Activated naive CD4-positive, alpha-beta T cell treated with anti-CD3 and anti-CD28 coated beads, Interleukin-2, amount 50 U/mL, for 16 hours (primary cell): ENCODE measurements at places on chromosomes 2 and 18.
A peak's percentile ranks its signal among the peaks of the same experiment; 100 is the strongest.

DNA sequence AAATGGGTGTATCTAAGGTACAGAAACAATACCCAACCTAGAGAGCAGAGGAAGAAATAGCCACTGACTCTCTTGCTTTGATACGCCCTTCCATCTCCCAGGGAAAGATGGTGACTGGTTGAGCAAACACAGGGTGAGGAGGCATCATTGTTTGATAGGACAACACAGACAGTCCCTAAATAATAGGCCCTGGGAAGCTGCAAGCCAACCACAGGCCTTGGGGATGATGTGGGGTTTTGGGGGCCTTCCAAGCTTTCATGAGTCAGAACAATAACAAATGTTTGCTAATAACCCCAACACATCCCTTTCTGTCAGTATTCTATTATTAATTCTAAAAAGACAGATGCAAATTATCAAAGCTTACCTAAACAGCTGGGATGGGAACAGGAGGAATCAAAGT, 9.8 kb downstream of the LGALSL start:
- DNase-seq, result no peak

DNA sequence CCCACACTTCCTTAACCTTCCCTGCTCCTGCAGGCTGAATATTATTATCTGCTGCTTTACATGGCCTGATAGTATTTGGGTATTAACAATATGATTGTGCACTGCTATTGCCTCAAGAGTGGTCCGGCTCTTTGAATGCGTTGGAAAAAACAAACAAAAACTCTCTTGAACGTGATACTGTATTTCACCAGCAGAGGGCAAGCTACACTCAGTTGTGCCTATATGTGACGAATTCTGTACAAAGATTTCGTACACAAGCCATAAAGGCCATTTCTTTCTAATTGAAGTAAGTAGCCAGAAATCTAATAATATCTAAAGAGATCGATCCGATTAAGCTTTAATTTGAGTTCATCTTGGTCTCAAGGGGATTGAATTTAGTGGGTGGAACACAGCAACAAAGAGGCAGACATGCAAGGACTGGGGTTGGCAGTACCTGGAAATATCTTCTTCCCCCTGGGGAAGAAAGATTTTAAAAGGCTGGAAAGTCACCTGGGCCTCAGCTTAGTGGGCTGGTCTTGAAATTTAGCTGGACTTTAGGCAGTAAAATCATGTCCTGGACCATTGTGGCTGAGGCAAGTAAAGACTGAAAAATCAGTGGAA, 49.3 kb upstream of the RAB6D start:
- DNase-seq, result no peak

DNA sequence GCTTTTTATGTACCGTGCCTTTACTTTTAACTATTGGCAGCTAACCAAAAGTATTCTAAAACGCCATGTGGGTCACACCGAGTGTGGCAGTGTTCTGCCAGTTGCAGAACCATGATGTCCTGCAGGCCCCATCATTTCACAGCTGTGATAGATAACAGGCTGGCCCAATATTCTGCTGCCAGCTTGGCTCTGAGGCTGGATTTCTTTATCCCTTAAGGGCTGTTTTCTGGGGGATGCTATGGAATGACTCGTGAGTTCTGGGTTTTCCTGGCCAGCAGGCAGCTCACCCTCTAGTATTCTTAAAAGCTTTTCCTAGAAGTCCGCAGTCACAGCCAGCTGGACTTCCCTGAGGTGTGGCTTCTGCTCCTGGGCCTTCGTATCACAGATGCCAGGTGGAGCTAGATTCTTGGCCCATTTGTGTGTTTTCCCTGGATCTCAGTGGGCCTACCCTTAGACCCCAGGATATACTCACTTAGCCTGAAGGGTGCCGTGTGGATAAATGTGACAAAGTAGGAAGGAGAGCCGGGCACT, 41.0 kb downstream of the FHOD3 start:
- DNase-seq, result no peak

GRCh38 chr2:200353120-200353519, 46.6 kb downstream of the SPATS2L start:
- no peak for DNase-seq

GRCh38 chr2:171889333-171889732, 4.7 kb downstream of the SLC25A12 start:
- no peak for DNase-seq

- no peak for DNase-seq
Observed at GRCh38 chr2:6423157-6423556, 442.6 kb downstream of the CMPK2 start.

GRCh38 chr2:63788071-63788470, 53.6 kb upstream of the UGP2 start:
- DNase-seq, result no peak

DNA sequence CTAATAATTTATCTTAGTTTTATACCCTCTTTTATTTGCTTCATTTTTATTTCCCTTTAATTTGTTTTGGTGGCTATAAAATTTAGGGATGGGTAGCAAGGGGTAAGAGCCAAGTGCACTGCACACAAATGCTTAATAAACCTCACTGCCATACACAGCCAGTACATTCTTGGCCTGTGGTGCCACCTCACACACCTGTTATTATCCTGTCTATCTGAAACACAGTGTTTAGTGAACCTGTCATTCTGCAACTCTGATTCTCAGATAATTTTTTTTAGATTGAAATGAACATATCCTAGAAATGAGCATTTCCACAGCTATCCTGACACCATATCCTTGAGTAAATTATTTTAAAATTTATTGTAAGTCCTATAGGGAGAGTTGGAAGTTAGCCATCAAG, 807.5 kb downstream of the DCC start:
- DNase-seq, result no peak

GRCh38 chr18:9082711-9083510, 19.6 kb upstream of the NDUFV2 start:
- DNase-seq, result peak; percentile 33

GRCh38 chr2:635687-636621, 41.3 kb downstream of the TMEM18 start:
- DNase-seq, result no peak

DNA sequence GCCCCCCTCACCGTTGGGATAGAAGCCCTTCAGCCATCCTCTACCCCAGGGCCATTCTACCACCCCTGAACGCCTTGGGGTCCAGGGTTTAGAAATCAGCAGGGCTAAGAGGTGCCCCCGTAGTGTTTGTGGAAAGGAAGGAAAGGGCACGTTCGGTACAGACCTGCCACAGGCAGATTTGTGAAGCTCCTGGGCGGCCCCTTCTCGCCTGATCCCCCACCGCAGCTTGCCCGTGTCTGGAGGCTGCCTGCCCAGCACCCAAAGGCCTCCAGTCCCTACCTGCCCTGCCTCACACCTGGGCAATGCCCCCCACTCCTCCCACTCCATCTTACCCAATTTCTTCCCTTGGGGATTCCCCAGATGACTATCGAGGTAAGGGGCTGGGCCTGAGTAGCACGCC, 21.2 kb downstream of the ATP6V1C2 start:
- DNase-seq, result no peak

DNA sequence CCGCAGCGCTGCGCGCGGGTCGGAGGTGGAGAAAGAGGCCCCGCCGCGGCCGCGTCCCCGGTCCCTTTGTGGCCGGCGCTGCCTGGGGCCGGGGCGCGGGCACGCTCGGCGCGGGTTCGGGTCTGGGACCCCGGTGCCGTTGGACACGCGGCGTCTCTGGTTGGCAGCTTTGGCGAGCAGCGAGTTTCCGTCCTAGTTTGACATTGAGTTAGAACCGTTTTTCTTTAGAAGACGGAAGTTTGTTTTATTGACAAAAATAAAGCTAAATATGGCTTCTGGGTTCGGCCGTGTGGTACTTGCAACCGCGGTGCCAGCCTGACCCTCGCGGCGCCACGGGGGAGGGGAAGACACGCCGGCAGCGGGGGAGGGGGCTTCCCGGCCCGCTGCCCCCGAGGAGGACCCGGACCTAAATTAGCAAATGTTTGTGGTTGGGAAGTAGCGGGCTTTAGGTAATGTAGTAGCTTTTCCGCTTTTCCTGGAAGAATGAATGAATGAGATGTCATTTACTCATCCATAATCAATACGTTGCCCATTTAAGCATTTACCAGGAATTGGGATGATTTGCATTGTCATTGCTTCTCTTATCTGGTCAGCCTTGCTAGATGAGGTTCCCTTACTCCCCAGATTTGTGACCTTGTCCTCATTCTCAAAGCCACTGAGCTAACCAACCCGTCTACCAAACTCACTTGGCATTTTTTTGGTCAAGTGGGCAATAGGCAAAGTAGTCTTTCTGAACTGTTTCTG, 530 bp downstream of the GALNT1 start:
- peak; percentile 28 for DNase-seq

GRCh38 chr2:109457366-109457765, 156.4 kb downstream of the SEPTIN10 start:
- DNase-seq, result no peak

- no peak for DNase-seq
Observed at GRCh38 chr18:62338446-62339105, 13.5 kb downstream of the TNFRSF11A start.

DNA sequence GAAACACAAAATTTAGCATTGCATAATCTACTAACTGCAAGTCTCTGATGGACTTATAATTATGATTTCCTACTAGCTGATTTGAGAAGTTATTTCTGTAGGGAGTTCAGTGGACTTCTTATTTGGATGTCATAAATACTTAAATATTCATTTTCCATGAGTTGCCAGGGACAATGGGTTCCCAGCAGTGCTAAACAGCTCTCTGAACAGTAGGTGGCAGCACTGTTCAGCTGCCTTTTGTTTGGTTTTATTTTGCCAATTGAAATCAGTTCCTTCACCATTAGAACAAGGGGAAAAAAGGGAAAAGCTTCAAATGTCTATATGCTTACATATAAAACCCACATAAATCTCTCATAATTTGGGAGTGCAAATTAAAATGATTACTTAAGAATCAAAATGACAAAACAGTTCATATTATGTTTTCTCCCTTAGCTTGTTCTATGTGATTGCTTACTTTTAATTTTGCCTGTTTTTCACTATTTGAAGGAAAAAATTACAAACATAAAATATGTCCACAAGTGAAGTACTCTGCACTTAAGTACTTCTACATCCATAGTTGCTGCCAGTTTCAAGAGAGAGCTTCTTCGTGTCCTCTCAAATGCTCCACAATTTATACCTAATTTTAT, 898.9 kb downstream of the CPS1 start:
- no peak for DNase-seq

GRCh38 chr2:86627550-86627949, 3.9 kb upstream of the RNF103 start:
- no peak for DNase-seq

- no peak for DNase-seq
Observed at GRCh38 chr2:20542746-20543468, 96.0 kb downstream of the RHOB start.

- no peak for DNase-seq
Observed at GRCh38 chr2:170950221-170950761, 21.2 kb downstream of the GORASP2 start.

- no peak for DNase-seq
Observed at GRCh38 chr2:28544922-28545589, 49.2 kb downstream of the PLB1 start.

GRCh38 chr18:70258243-70258642, 30.6 kb upstream of the SOCS6 start:
- DNase-seq, result no peak

GRCh38 chr2:37489536-37489935, 145.1 kb downstream of the QPCT start:
- DNase-seq, result no peak

DNA sequence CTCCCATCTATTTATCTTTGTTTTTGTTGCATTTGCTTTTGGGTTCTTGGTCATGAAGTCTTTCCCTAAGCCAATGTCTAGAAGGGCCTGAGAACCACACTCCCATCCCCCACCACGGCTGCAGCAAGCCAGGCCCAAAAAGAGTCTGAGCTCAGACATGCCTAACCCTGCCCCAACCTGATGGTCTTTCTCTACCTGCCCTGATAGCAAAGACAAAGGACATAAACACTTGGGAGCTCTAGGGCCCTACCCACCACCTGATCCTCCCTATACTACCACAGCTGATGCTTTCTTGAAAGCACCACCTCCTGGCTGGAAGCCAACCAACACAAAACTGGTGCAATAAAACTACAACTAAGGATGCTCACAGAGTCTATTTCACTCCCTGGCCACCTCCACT, 233.4 kb downstream of the WDR7 start:
- DNase-seq, result no peak

DNA sequence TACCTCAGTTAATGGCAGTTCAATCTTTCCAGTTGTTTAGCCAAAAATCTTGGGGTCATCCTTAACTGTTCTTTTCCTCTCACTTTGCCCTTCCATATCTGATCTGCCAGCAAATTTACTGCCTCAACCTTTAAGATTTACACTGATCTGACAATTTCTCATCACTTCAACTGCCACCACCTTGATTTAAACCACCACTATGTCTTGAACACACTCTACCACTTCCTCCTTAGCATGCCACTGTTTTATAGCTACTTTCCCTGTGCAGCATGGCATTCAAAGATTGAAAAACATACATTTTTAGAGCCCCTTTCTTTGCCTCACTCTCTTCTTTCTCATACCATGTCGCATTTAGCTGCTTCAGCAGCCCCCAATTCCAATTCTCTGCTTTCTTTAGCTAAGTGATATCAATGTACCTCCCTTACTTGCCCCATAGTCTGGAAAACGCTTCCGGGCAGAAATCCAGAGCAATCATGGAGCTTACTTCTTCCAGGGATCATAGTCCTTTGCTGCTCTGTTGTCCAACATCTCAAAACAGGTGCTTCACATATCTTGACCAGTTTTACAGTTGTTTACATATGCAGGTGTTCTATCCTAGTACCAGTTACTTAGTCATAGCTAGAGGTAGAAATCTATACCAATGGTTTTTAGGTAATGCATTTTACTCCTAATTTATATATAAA, 10.9 kb downstream of the PGAP1 start:
- no peak for DNase-seq

GRCh38 chr18:28411806-28412205, 234.9 kb upstream of the CDH2 start:
- no peak for DNase-seq

GRCh38 chr18:5237083-5237722, 40.1 kb upstream of the AKAIN1 start:
- no peak for DNase-seq

GRCh38 chr2:224775647-224776046, 59.5 kb upstream of the CCDC195 start:
- DNase-seq, result no peak

GRCh38 chr2:141899740-141900139, 231.1 kb downstream of the LRP1B start:
- DNase-seq, result no peak

DNA sequence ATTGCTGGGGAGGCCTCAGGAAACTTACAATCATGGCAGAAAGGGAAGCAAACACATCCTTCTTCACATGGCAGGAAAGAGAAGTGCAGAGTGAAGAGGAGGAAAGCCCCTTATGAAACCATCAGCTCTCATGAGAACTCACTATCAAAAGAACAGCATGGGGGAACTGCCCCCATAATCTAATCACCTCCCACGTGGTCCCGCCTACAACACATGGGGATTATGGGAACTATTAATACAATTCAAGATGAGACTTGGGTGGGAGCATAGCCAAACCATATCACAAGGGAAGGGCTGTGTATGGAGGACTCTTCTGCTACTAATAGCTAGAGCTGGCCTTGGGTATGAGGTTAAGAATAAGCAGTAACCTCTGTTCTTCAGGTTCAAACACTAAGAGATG, 8.8 kb upstream of the SETBP1 start:
- no peak for DNase-seq
